ENCODE measurements at places on chromosomes 7 and 10.

DNA sequence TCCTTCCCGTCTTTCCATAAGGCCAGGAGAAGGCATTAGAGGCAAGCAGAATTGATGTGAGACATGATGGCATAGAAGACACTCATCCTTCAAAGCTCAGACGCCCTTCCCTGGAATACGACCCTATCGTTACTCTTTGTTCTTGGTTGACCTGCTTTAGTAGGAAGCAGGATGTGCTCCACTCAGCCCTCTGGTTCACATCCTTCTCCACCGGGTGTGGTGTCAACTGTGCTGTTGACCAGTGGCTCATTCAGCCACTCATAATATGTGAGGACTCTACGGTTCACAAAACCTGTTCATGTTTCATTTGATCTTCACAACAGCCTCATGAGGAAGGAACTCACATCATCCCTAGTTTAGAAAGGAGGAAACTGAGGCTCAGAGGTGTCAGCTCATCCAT lies 47.1 kb downstream of the ADRA2A start:
- no peak for DNase-seq

DNA sequence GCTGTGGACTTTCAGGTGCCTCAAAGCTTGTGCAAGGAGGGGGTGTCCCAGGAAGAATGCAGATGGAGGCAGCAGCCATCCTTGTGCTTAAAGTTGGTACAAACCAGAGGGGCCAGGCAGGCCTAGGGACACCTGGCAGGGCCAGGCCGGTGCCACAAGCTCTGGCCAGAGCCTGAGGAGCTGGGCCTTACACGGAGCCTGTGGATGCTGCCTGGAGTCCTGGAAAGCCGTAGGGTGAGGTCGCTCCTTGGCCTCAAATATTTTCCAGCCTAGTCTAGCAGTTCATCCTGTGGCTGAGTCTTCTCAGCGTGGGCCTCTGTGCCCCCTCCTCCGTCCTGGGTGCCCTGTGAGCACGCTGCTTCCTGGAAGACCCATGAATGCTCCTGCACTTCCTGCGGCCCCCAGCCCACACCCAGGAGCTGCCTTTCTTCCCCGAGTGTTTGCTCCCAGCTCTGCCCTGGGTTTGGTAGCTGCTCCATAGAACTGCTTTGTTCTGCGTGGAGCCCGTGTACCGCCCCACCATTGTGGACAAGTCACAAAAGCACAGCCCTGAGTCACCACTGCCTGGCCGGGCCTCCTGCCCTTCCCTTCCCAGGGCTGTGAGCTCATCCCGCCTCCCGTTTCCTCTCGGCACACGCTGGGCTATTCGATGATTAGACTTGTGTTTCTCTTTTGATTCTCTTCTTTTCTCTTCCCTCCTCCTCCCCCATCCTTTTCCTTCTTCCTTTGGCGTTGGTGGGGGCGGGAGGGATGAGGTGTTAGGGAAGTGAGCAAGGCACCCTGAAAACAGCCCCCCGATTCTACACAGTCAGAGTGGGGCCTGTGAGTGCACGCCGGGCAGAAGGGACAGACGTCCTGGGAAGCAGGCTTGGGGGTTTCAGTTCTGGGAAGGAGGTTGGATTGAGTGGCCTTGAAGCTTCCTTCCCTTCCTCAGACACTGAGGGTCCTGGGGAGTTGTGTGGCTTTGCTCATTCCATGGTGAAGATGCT lies 73.2 kb upstream of the SHH start:
- DNase-seq: no peak

- peak; percentile 82 for DNase-seq
Observed at GRCh38 chr7:41996381-41997035, 240.5 kb downstream of the GLI3 start.

GRCh38 chr7:68547799-68548198 lies 1050.5 kb upstream of the AUTS2 start:
- no peak for DNase-seq

DNA sequence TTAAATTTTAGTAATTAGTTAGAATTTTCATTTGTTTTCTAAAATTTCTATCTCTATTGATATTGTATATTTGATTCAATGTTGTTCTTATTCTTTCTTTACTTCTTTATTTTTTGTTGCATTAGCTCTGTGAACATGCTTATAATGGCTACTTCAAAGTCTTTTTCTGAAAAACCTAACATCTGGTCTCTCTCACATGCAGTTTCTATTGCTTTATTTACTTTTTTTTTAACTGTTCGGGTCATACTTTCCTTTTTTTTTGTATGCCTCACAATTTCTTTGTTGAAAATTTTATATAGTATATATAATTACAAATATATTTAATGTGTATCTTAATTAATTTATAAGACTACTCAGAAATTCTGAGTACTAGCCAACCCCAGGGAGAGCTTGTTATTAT lies 52.1 kb upstream of the PLXDC2 start:
- no peak for DNase-seq

DNA sequence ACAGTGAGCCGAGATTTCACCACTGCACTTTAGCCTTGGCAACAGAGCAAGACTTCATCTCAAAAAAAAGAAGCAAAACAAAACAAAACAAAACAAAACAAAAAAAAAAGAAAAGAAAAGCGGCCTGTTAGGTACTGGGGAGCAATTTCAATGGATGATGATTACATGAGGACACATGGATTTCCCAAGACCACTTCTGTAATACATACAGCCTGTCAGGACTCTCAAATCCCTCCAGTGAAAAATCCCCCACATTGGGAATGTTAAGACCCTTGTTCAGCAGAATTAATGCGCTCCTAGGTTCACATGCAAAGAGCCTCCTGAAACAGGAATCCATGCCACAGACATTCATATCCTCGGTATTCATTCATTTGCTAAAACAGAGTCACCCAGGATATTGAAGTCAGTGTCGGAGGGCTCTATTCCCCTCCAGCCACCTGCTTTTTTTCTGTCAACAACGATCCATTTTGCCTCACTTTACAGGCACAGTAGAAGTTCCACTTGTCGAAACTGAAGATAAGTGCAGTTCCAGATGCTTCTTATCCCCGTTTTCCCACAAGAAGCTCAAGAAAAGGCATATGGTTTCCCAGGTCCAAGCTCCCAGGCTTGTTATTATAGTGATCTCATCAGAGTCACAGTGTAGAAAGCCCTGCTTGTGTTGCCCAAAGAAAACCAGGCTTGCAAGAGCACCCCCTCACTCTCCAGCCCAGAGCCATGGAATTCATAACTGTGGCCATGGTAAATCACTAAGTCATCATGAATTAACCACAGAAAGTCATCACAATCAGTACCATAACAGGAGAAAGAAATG lies 20.2 kb downstream of the SLC16A12 start:
- DNase-seq: peak; percentile 99

- DNase-seq: peak; percentile 51
Observed at GRCh38 chr10:61784354-61785133, 117.0 kb upstream of the ARID5B start.

DNA sequence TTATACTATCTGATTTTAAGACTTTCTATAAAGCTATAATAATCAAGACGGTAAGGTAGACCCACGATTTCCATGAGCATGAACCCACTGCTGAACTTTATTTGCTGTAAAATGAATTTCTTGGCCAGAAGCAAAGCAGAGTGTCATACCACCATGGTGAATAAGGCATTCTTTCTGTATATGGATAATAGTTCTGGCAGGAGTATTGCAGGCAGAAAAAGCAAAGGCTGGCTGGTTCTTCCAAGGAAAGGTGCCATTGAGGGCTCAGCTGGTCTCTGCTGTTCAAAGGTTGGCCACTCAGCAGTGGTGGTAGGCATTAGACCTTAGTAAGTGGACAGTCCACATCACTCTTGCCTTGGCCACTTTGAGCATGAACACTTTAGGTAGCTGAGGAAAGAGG lies 104.1 kb upstream of the KCNMA1 start:
- DNase-seq: peak; percentile 72

DNA sequence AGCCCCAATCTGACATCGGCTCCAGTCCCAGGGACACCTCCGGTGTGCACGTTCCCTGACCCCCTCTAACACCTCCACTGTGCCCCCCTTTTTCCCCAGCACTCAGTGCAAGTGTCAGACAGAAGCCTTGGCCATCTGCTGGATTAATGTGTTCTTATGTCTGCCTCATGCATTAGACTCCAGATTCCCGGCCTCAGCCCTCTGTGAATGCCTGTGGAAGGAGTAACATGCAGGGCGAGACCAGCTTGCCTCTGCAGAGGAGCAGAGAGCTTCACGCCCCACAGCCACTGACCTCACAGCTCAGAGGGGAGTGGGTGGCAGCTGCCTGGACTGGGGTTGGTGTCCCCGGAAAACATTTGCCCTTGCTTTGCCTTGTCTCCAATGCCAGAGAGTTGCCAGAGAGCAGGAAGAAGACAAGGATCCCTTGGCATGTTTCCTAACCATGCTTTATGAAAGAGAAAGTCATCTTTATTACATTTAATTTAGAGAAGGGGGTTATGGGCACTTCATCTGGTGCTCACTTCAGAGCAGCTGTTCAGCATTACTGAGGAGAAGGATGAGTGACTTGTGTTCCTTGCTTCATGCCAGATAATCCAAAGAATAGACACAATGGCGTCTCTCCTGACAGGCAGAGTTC lies 91.6 kb upstream of the CXCL12 start:
- peak; percentile 38 for DNase-seq

DNA sequence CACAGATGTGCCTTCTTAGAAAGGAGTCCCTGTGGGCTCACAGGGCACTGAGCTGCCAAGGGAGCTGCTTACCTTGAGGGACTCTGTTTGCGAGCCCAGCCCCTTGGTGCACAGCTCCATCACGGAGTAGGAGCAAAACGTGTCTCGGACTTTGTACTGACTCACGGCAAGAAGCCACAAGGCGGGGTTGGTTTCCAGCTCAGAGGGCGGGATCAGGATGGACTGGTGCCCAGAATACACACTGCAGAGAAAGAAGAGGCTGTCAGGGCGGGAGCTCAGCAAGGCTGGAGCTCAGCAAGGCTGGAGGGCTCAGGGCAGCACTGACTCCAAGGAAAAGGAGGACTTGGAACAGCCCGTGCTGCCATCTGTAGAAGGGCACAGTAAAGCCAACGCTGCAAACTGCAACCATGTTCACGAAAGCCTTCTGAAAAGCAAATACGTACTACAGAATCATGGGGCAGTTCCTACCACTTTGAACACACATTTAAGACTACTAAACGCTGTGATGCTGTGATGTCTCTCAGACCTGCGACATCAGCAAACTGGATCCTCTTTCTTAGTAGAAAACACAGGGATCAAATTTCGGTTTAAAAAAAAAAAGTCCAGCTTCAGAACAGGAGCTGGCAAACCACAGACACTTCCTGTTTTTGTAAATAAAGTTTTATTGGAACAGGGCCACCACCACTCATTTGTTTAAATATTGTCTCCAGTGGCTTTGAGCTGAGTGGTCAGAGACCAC lies 194.3 kb downstream of the ZMYND11 start:
- DNase-seq: peak; percentile 97

- DNase-seq: no peak
Observed at GRCh38 chr7:8278183-8278582, 16.2 kb upstream of the ICA1 start.

All from EH (cell line).